ENCODE measurements at places on chromosomes 6 and 20.

- no peak for DNase-seq
Observed at GRCh38 chr6:166167801-166168615, at the start of gene TBXT. TBXT (minus strand) TSS chr6:166167851; CDS start chr6:166167591, 260 bp downstream.

DNA sequence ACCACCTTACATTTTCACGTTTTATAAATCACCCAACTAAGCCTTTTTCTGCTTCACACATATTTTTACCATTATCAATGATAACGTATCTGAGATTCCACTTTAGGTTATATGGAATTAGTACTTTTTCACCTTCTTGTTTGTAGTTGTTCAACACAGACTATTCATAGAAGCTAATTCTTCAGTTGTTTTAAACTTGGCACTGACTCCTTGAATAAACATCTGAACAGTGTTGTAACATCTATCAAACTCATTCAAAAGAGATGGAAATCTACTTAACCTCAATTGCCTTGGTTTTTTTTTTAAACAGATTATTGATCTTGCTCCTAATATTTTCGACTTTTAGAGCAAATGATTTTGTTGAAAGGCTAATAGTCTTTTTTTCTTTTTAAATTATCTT lies 34.2 kb downstream of the PTPRA start:
- no peak for DNase-seq

- peak; percentile 61 for DNase-seq
Observed at GRCh38 chr6:71194724-71195123, 93.9 kb upstream of the OGFRL1 start.

GRCh38 chr20:44068316-44069201 lies 118.4 kb downstream of the JPH2 start:
- DNase-seq = no peak

GRCh38 chr6:121951918-121952379 lies 447.5 kb upstream of the HSF2 start:
- DNase-seq = no peak

- DNase-seq = no peak
Observed at GRCh38 chr6:42105156-42105648, 37.2 kb downstream of the C6orf132 start.

DNA sequence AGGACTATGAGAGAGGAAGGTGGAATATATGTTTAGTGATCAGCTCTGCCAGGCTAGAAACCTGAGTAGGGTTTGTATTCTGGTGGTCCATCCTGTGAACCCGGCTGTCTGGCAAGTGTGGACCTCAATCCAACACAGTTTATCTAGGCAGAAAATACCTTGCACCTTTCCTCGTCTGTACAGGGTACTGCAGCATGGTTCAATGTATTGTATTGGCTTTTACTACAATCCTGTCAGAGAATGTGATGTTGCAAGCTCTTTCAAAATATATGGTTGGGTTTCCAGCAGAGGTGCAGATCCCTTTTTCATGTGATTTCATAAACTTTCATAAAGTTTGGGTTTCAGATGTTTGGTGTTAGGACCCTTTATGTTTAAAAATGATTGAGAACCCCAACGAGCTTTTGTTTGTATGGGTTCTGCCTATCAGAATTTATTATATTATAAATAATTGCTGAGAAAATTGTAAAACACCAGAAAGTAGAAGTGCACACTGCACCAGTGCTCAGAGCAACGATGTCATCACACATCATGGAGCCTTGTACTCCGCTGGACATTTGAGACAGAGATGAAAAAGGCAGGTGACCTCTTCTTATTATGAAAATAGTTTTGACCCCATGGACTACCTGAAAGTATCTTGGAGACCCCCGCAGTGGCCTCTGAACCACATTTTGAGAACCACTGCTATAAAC lies 106.6 kb downstream of the RTN4IP1 start:
- no peak for DNase-seq

Measured in BJ (cell line).